BJ (cell line): ENCODE measurements at places on chromosomes 6 and 20.

- no peak for DNase-seq
These were observed 1.8 kb upstream of the TBPL1 start for GRCh38 chr6:133951227-133951626.

GRCh38 chr6:124599656-124600055, 362.6 kb upstream of the RNF217 start:
- DNase-seq, result no peak

GRCh38 chr6:86148586-86148985, 505.9 kb upstream of the SYNCRIP start:
- DNase-seq, result no peak

GRCh38 chr6:357261-357790, 34.2 kb upstream of the IRF4 start:
- no peak for DNase-seq

GRCh38 chr6:168342636-168343035, 23.1 kb upstream of the DACT2 start:
- no peak for DNase-seq
